Thyroid gland (tissue), 4 donors: ENCODE measurements at places on chromosomes 7 and 10. TPM values are rescaled to one million over a fixed set of nuclear protein-coding genes. Genes with fewer than 3 reads are reported as not detected.

DNA sequence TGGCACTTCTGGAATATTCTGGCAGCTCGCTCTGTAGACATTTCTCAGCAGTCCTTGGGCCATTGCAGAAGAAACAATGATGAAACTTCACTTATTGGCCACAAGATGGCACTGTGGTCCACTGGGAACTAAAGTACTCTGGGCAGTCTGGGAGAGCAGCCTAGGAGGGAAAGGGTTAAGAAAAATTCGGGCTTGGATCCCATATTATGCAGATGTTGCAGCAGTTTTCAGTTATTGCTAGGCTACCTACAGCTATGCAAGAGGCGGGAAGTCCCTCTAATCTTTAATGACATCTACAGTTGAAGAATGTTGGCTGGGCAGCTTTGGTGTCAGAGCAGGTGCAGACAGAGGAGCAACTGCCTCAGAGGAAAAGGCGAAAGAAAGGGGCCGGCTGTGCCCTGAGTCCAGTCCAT, 201.7 kb upstream of the PRSS58 start:
- peak; percentile 9 for DNase-seq

DNA sequence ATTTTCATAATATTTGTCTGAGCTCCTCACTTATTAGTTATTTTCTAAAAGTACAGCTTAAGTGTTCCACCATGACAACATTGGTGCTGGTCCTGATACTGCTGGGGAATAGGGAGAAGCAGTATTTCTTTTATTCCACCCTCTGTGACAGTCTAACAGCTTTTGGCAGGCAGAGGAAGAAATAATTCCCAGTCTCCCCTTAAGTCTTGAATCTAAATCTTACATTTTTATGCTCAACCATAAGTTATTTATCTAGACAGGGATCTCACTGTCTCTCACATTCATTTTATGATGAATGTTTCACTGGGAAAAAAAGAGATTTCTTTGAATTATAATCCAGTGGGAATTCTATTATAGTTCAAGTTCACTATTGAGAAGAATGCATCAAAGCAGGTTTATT, 71.5 kb downstream of the MAGI2 start:
- no peak for DNase-seq

DNA sequence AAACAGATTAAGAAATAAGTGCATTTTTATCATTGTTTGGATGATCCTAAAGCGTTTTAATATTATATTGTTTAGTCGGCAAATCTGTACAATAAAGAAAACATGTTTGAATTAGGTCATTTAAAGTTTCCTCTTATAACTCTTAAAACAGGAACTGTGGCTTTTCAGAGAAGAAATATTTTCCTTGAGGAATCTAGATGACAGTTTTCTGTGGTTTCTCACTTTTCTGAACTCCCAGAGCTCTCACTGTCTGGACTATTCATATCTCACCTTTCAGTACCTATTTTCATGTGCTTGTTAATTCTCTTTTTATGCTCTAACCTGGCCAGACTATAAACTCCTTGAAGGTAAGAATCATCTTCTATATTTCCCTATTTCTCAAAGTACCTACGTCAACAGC, 135.1 kb downstream of the CHN2 start:
- DNase-seq, result no peak

- no peak for DNase-seq
These were observed 220.3 kb downstream of the RPS24 start for GRCh38 chr10:78254013-78254412.

DNA sequence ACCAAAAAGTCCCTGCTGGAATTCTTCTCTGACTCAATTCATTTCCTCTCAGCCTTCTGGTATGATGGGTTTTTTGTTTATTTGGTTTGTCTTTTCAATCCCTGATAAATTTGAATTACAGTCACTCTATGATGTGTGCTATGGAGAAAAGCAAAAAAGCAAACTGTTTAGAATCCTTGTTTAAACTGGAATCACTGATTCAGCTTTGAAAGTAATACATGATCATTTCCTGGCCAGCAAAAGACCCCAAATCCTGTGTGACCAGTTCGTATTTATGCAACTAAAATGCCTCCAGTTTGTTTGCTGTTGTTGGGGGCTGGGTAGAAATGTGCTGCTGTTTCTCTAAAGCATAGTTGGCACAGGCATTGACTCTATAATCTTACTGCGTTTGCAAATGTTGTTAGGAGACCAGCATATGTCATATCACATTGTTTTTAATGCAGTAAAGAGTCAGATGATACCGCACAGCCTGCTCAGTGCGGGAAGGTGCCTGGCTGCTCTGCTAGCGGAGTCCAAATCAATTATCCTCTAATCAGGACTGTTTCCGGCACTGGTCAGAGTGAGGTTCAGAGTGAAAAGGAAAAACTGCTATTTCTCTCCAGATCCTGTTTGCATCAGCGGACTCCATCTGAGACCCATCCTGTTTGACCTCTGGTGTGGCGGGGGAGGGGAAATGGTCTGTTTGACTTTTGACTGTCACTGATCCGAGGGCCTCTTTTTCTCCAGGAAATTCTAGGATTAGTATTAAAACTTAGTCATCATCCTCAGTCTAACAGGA, 40.6 kb upstream of the ADD3 start:
- peak; percentile 42 for DNase-seq

GRCh38 chr7:12777257-12777656, 89.8 kb downstream of the ARL4A start:
- no peak for DNase-seq

- DNase-seq, result no peak
These were observed 46.5 kb downstream of the TSPAN15 start for GRCh38 chr10:69497611-69498390.

DNA sequence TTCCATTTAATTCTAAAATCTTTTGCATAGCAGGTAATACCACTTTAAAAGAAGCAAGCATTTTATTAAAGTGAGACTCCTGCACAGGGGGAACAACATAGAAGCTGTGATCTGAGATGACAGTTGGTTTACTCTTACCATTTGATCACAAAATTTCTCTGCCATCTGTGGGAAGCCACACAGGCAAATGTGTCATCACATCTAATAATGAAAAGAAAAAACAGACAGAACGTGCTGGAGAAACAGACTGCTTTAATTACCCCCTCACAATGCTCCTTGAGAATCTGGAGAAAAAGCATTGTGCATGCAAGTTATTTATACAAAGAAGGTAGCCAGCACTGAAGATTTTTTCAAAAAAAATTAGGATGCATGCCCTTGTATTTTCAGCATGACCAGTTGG, 165.2 kb upstream of the PTER start:
- DNase-seq, result no peak

DNA sequence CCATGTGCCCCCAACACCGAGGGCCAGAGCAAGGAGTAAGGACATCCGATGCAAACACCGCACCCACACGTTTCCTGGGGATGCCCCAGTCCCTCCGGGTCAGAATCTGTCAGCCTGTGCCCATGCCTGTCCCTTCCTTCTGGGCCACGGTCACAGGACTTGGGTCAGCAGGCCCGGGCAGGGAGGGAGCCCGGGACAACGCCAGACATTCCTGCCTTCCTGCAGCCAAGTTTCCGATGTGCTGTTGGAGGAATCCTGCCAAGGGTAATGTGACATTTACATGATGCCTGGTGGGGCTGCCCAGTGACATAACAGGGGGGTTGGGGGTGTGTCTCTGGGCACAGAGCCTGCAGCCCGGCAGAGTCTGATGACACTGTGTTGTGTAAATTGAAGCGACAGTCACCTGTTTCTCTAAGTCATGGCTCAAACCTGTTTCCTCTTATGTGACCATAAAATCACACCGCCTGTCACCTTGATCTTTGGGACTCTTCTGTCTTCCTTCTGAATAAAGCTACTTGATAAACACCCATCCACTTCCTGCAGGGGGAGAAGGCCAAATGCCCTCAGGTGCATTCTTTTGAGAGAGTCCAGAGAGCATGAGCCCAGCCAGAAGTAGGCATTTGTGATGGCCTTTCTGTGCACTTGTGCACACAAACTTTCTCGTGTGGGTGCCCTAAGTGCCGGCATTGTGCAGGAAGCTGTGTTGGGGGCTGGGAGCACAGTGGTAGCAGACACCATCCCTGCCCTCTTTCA, 175.3 kb upstream of the RHEB start:
- DNase-seq, result peak; percentile 78

DNA sequence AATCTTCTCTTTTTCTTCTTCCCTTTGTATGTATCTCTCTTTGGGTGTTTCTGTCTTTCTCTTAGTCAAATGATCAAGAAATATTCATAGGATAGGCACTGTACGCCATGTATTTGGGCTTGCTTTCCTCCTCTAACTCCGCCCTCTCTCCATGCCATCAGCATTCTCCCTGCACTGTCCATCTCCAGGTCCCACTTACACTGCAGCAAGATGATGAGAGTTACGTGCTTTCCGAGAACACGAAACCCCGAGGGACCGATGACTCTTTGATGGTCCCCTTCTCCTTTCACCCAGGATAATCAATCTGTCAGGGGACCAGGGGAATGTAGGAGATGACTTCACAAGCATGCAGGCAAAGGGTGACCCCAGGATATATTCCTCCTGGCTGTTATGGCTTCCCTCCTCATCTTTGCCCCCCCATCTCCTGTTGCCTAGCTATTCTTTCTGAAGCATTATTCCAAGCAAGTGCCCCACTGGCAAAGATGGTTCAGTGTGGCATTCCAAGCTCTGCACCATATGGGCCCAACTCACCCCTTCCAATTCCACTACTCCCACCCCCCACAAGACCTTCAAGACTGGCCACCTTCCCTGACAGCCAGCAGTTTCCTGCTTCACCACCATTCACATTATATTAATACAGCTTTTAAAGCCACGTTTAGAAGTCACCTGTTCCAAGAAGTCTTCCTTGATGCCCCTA, 40.0 kb downstream of the HIF1AN start:
- no peak for DNase-seq

GRCh38 chr7:134458341-134458805, 527 bp downstream of the AKR1B1 start:
- peak; percentile 56 for DNase-seq

GRCh38 chr7:46982928-46983327, 599.0 kb downstream of the TNS3 start:
- peak; percentile 88 for DNase-seq

GRCh38 chr10:59830601-59831259, 75.6 kb downstream of the CCDC6 start:
- DNase-seq, result peak; percentile 64

GRCh38 chr10:16811765-16812164, 5.5 kb downstream of the RSU1 start:
- no peak for DNase-seq

GRCh38 chr7:108246227-108246837, 116.2 kb upstream of the LAMB4 start:
- DNase-seq, result peak; percentile 81

GRCh38 chr7:151289891-151290290, 41.4 kb upstream of the SMARCD3 start:
- no peak for DNase-seq

DNA sequence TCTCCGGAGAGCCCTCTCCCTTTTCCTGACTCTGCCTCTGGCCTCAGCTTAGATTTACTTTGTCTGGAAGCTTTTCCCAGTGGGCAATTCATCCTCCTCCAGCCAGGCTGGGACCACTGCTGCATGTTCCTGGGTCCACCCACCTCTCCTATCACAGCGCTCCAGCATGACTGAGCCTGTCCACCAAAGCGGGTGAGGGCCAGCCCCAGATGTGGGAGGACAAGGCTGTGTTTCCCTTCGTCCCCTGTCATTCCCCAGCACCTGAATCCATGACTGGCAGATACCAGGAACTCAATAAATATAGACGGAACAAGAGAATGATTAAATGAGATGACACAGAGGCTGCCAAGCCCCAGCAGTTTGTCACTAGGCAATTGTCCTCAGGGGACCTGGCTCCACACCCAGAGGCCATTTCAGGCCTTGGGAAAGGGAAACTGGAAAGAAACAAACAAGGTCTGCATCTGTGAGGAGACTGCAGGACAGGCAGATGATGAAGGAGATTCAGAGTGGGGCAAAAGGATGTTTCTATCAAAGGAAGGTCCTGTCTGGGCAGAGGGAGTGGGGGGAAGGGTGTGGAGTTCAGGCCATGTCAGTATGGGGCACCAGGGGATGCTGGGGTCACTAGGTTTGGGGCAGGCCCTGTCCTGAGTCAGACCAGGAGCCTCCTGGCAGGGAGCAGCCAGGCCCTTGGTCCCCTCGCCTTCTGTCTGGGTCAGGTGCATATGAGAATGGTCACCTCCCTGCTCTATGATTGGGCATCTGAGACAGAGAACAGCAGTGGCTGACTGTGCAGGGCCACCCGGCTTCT, 576.4 kb downstream of the GRID1 start:
- DNase-seq, result no peak

GRCh38 chr7:37341033-37341630, 107.5 kb downstream of the ELMO1 start:
- no peak for DNase-seq

DNA sequence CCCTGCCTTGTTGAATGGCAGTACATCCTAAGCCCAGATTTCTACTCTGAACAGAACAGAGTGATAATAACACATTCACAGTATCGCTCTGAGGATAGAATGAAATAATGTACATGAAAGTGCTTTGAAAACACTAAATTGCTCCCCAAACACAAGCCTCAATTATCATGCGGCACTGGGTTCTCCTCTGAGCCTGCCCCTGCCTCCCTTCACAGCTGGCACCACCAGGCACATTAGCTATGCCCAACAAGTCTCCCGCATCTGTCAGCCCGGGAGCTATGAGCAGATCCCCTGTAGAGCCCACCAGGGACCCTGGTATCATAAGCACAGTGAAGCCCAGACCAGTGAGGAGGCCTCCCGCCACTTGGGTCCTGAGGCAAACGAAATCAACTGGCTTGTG, 405.5 kb downstream of the GRID1 start:
- DNase-seq, result no peak

DNA sequence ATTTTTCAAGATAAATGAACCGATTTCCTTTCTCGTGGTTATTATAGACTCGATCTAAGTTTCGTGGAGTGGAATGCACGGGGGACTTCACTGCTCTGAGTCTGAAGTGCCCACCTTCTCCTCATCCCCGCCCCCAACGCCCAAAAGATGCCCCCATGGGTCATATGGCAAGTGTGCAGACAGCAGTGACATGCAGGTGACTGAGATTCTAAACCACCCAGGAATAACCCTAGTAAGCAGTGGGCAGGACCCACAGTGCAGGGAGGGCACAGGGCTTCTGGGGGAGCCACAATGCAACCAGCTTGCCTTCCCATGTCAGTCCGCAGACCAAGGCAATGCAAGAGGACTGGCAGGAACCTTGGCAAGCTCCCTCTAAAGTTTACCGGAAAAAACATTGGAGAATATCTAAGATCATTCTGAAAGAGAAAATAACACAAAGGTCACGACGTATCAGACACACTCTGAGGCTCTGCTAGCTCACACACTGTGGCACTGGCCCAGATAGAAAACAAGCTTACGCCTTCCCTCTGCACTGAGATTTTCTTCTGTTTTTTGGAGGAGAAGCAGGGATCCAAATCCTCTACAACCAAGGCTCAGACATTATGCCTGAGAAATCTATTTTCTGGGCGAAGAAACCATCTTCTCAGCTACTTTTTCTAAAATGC, 239.6 kb downstream of the MAD1L1 start:
- no peak for DNase-seq

C10orf62 gene
- total RNA-seq, result not detected

CPEB3 gene
- total RNA-seq, result 12.8 TPM

ZEB1 gene
- total RNA-seq, result 57.5 TPM

AFAP1L2 gene
- 275 TPM for total RNA-seq

SFRP5 gene
- 0.22 TPM for total RNA-seq

TDRD1 gene
- 0.67 TPM for total RNA-seq

AGAP3 gene
- total RNA-seq, result 75.2 TPM

PLA2G12B gene
- total RNA-seq, result not detected

CLDN4 gene
- total RNA-seq, result 301 TPM

PON1 gene
- total RNA-seq, result not detected
